ENCODE measurements at places on chromosomes 6 and 20.

- DNase-seq = no peak
Measured at GRCh38 chr20:3778976-3779375, 2.3 kb downstream of the SPEF1 start.

DNA sequence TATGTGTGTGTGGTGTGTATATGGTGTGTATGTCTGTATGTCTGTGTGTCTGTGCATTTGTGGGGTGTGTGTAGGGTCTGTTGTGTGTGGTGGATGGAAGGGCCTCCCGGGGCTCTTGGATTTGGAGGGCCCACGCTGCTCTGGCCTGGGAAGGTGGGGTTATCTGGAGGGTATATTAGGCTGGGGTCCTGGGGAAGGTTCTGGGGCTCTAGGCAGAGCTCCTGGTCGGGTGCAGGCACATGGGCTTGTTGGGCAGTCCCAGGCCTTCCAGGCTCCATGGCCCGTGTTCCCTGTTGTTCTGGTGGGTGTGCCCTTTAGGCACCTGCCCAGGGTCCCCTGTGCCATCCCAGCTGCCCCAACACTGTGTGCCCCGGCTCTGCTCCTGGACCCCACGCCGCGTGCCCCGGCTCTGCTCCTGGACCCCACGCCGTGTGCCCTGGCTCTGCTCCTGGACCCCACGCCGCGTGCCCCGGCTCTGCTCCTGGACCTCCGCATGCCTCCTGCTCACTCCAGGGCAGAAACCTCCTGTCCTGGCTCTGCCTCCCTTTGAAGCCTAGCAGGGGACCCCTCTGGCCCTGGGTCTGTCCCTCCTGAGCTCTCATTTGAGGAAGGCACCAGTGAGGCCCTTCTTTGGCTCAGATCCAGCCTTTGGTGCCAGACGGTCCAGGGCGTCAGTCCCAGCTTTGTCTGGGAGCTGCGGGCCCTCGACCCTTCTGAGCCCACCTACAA is 10.2 kb upstream of the MYT1 start:
- DNase-seq = no peak

- DNase-seq = peak; percentile 67
Measured at GRCh38 chr6:73285674-73286283, 22.8 kb upstream of the KHDC1 start.

GRCh38 chr20:42401613-42402012 is 783.4 kb upstream of the CHD6 start:
- DNase-seq = no peak

GRCh38 chr6:8057793-8058192 is 6.4 kb downstream of the BLOC1S5 start:
- DNase-seq = no peak

DNA sequence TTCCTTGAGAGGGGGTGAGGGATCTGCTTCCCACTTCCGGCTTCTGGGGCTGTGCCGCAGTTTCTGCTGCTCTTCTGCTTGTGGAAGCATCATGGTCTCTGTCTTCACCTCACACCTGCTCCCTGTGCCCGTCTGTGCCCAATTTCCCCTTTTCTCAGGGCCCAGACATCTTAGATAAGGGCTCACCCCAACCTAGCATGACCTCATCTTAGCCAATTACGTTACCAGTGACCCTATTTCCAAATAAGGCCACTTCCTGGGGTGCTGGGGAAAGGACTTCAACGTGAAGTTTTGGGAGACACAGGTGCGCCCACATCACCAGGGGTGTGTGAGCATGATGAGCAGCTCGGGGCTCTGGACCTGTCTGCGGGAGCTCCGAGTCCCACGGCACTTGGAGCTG is 20.7 kb upstream of the RBBP8NL start:
- DNase-seq = no peak

GRCh38 chr6:81700414-81700813 is 52.1 kb downstream of the TENT5A start:
- DNase-seq = no peak

GRCh38 chr20:40777653-40778052 is 88.6 kb upstream of the MAFB start:
- no peak for DNase-seq

DNA sequence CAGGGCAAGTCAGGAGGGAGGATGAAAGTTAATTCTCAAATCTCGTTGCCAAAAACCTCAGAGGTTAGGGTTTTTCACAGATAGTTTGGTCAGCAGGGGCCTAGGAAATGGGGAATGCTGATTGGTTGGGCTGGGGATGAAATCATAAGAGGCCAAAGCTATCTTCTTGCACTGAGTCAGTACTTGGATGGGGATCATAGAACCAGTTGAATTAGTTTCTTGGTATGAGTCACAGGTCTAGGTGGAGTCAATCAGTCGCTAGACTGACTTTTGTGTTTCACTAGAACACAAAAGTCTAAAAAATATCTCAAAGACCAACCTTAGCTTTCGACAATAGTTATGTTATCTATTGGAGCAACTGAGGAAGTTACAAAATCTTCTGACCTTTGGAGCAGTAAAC is 368.5 kb downstream of the TBC1D32 start:
- no peak for DNase-seq

DNA sequence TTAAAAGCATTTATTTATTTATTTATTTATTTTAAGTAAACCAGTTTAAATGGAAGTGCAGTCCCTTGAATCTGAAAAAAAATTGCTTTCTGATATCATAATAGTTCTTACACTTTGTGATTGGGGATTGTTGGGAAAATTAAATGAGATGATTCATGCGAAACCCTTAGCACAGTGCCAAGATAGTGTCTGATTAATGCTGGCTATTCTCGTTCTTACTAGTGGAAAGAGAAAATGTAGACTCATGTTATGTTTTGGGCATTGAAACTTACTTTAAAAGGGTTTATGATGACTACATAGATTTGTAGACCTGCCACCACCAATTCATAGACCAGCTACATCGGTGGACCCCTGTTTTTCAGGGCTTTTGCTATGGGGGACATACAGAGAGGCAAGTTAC is 229.2 kb upstream of the ZFP64 start:
- DNase-seq = peak; percentile 56

GRCh38 chr6:43490523-43490939 is 13.2 kb downstream of the TJAP1 start:
- no peak for DNase-seq

- peak; percentile 49 for DNase-seq
Measured at GRCh38 chr6:119350952-119351372, 1.4 kb upstream of the MAN1A1 start.

- DNase-seq = no peak
Measured at GRCh38 chr6:96760153-96760687, 77.1 kb downstream of the GPR63 start.

DNA sequence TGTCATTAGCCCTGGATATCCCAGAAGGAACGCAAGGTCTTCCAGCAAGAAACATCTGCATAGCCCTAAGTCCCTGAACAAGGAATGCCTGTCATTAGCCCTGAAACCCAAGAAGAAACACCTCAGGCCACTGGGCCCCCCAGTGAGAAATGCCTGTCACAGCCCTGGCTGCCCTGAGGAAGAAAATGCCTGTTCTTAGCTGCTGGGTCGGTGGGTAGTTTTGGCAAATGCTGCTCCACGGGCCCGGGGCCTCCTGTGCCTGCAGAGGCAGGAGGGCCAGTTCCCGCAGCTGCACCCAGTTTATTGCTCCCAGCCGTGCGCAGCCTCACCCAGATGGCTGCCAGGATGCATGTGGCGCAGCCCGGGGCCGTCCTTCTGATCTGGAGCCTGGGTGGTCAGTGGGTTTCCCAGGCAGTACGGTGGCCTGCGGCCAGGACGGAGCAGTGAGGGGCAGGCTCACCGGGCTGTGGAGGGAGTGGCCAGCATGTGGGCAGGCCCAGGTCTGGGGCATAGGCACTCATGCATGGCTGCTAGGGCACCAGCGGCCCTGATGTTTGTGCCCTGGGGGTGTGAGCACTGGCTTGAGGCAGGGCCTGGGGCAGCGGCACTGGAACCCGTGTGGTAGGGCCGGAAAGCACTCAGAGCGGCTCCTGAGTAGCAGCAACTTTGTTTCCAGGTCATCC is 219.0 kb downstream of the ERMARD start:
- DNase-seq = no peak

DNA sequence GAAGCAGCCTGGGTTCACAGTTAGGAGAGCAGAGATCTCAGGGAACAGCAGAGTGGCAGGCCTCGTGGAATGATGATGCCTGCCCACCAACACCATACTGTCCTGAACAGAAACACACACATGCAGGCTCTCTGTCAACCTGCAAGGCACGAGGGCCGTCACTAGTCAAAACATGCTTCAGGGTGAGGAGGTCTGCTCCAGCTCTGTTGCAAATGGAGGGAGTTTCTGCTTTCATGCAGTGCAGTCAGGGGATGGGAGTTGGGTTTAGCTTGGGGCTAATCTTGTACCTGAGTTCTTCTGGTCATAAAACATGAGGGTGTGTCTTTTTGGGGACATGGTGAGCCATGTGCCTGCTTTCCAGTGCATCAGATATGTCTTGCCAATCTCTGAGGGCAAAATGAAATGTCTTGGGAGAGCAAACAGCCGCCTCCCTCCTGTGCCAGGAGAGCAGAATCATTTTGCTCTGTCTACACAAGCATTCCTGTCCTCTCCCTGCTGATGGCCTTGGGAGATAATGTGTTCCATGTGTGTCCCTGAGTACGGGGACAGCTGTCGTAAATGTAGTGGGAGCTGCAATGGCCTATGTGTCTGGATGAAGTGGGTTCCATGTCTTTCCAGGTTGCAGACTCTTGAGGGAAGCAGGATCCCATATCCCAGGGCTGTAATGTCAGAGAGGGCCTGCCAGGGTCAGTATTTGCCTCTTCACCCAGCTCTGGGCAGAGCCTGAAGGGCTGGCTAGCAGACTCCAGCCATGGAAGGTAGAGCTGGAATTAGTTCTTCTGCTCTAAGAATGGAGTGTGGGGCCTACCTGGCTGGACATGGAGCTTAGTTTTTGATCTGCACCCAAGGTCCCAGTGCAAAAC is 40.6 kb downstream of the MAFB start:
- DNase-seq = no peak

GRCh38 chr6:111842891-111843290 is 30.4 kb downstream of the FYN start:
- DNase-seq = peak; percentile 65

GRCh38 chr6:160974304-160974771 is 17.2 kb upstream of the MAP3K4 start:
- peak; percentile 98 for DNase-seq

GRCh38 chr20:59143326-59143725 is 20.3 kb upstream of the ZNF831 start:
- DNase-seq = no peak

- DNase-seq = peak; percentile 49
Measured at GRCh38 chr6:128079021-128079420, 178.2 kb upstream of the THEMIS start.

GRCh38 chr6:132401618-132402285 is 477 bp upstream of the MOXD1 start:
- no peak for DNase-seq

- DNase-seq = no peak
Measured at GRCh38 chr20:64131406-64131805, 24.0 kb upstream of the NPBWR2 start.

DNA sequence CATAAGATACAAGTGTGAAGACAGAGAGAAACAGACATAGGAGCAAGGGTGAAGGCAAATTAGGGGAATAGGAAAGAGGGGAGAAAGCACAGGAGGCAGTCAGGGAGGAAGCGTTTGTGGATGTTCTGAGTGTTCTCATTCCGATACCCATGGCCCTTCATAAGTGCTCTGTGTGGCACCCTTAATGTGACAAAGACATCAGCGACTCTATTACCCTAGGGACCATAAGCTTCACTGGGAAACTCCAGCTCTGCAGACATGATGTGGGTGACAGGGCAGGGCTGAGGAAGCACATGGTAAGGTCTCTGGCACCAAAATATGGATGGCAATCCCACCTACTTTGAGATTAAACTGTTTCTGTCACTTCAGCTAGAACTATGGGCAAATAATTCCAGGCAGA is 33.0 kb downstream of the F13A1 start:
- DNase-seq = no peak

DNA sequence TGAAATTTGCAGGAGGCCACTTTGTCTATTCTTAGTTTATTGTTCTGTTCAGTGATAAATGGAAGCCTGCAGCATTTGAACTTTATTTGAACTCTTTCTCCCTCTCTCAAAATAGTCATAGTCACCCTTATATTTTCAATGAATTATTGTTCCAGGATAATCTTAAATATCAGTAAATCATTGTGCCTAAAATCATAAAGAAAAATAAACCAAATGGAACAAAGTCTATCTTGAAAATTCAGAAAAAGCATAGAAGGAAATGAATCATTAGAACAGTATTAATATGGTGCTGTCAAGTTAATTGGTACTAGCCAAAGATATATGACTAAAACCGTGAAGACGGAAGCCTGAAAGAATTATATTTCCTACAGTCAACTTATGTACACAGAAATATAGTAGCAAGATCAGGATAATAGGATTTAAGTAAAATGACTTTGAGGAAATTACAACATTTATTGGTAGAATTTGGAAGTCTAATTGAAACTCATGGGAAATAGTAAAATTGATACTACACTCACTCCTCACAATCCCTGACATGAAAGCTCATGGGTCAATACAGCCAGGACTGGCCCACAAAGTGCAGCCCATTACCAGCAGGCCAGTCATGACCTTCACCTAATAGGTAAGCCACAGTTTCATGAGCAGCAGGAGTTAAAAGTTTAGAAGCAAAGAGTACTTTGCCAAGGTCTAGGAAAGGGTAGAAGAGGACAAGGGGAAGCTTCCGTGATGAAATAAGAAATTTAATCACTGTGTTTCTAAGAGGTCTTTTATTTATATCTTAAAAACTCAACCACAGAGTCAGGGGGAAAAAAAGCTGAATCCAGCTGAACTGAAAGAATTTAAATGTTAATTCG is 119.9 kb upstream of the ENPP5 start:
- peak; percentile 16 for DNase-seq

DNA sequence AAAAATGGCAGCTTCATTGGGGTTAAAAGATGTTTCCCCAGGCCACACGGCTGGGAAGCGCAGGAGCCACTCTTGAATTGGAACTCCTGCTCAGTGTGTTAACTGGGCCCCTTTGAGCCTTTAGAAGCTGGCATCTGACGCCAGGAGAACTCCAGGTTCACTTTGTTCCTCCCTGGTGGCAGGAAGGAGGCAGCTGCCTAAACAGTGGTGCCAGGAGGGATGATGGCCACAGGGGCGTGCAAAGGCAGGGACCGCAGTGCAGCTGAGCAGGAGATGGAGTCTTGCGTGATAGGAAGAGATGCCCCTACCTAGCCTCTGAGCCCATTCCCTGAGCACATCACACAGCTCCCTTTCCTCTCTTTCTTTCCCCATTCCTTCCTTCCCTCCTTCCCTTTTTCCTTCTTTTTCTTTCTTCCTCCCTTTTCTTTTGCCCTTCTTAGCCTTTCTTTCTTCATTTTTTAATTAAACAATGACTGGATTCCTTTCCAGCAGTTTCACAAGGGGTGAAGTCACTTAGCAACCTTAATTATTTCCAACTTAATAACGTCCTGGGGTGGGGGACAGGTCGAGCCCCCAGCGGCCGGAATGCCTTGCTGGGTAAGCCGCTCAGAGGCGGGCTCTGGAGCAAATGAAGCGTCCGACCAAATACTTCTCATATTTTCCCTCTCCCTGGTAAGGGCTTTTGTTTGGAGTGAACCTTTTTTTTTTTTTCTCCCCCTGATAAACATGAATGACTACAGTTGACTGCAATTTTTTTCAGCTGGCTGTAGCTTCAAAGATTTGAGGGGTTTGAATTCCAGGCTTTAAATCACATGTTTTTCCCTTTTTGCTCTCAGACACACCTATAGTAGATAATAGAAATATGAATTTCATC is 20.8 kb upstream of the BMP7 start:
- DNase-seq = no peak

GRCh38 chr6:170456886-170457698 is 96.0 kb downstream of the PSMB1 start:
- no peak for DNase-seq

Measured in fibroblast of skin of right biceps (primary cell).